ENCODE measurements at places on chromosomes 3 and 15.

DNA sequence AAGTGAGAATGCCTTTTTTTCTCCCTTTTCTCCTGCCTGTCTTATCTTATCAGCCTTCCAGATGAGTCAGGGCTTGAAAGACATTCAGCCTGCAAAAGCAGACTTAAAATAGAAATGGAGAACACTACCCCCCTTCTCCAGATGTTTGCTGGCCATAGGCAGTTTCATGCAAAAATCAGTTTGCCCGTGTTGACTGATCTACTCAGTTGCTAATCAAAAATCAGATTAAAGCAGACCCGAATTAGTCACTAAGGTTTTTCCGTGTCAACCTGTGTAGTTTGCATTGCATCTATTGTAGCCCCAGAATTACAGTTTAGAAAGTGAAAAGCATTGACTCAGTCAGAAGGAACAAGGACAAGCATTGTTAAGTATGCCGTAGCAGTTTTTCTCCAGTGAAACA, 56.2 kb downstream of the IL5RA start:
- no peak for DNase-seq

DNA sequence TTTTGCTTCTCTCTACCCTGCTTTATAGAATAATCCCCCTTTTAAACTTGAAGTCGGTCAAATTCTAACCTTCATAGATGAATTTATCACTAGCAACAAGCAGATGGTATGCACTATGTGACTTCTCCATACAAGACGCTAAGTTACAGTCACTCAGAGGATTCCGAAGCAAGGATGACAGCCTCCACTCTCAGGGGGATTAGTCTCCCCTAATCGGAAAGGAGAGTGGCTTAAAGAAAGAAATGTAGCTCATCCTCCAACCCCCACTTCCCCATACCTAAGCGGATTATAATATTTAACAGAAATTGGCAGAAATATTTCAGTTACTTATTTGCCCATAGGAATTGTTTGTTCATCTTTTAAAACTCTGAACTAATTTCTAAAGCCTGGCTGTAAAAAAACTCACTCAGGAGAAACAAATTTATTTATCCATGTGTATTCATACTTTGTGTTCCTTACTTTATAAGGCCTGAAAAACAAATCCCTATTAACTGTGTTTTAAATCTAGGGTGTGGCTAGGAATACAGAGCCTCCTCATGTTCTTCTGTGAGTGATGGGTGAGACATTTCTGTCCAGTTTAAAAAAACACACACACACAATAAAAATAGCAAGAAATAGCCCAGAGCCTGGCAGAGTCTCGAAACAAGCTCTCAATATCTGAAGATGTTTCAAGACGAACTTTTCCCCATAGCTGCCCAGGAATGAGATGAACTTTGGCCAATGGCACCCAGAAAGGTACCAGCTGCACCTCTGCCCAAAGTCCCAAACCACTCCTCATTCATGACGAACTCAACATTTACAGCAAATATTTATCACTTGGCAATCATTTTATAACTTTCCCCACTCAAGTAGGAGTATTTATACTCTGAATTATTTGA, 18.7 kb downstream of the SIAH2 start:
- DNase-seq, result no peak

- DNase-seq, result peak; percentile 80
These were observed 1.7 kb upstream of the GPR62 start for GRCh38 chr3:51953445-51953844.

DNA sequence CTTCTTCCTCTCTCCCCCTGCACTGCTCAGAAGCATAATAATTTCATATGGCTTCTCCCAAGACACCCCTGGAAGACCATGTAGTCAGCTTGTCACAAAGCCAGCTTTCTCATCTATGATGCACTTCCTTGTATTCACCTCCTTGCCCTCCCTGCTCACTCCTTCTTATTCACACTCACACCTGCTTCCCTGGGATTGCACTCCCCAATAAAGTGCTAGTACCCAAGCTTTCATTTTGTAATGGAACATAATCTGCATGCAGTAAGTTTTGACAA, 76.9 kb upstream of the FRMD4B start:
- DNase-seq, result no peak

GRCh38 chr3:164465172-164465571, 613.1 kb downstream of the SI start:
- DNase-seq, result peak; percentile 91

- peak; percentile 85 for DNase-seq
These were observed 15.2 kb downstream of the PHLDB2 start for GRCh38 chr3:111874177-111874820.
